Smooth muscle cell of the umbilical artery (primary cell): ENCODE measurements at places on chromosomes 11 and 22. TPM values are rescaled to one million over a fixed set of nuclear protein-coding genes. Genes with fewer than 3 reads are reported as not detected.

OR52E8 gene
- total RNA-seq, result not detected in 2 replicates

ACR gene
- not detected in 2 replicates for total RNA-seq

PATE4 gene
- not detected in 2 replicates for total RNA-seq

SCUBE1 gene
- not detected in 2 replicates for total RNA-seq

DNAJB7 gene
- total RNA-seq, result not detected in 2 replicates

DBX1 gene
- total RNA-seq, result not detected in 2 replicates

IGSF9B gene
- total RNA-seq, result under 0.01 and 0.51 TPM in 2 replicates

CDCA5 gene
- total RNA-seq, result 1.8 and 6.0 TPM in 2 replicates

LDLRAD3 gene
- total RNA-seq, result 3.3 and 3.6 TPM in 2 replicates

WNT7B gene
- under 0.01 and 2.4 TPM in 2 replicates for total RNA-seq

JAML gene
- not detected in 2 replicates for total RNA-seq

LDHAL6A gene
- not detected in 2 replicates for total RNA-seq

FXYD2 gene
- not detected in 2 replicates for total RNA-seq

ARFGAP3 gene
- 93.6 and 101 TPM in 2 replicates for total RNA-seq

ISX gene
- not detected in 2 replicates for total RNA-seq

SERGEF gene
- total RNA-seq, result 15.3 and 25.2 TPM in 2 replicates

HSPB2 gene
- total RNA-seq, result under 0.01 and 0.14 TPM in 2 replicates

PLEKHA7 gene
- 0.18 and 0.30 TPM in 2 replicates for total RNA-seq

RAG2 gene
- total RNA-seq, result not detected in 2 replicates

MYO7A gene
- under 0.01 and 0.18 TPM in 2 replicates for total RNA-seq

CARD18 gene
- not detected in 2 replicates for total RNA-seq

TOMT gene
- total RNA-seq, result not detected in 2 replicates

BLID gene
- 12.8 and 46.5 TPM in 2 replicates for total RNA-seq

OR52N4 gene
- total RNA-seq, result not detected in 2 replicates
